ENCODE measurements at places on chromosomes 4 and X.

DNA sequence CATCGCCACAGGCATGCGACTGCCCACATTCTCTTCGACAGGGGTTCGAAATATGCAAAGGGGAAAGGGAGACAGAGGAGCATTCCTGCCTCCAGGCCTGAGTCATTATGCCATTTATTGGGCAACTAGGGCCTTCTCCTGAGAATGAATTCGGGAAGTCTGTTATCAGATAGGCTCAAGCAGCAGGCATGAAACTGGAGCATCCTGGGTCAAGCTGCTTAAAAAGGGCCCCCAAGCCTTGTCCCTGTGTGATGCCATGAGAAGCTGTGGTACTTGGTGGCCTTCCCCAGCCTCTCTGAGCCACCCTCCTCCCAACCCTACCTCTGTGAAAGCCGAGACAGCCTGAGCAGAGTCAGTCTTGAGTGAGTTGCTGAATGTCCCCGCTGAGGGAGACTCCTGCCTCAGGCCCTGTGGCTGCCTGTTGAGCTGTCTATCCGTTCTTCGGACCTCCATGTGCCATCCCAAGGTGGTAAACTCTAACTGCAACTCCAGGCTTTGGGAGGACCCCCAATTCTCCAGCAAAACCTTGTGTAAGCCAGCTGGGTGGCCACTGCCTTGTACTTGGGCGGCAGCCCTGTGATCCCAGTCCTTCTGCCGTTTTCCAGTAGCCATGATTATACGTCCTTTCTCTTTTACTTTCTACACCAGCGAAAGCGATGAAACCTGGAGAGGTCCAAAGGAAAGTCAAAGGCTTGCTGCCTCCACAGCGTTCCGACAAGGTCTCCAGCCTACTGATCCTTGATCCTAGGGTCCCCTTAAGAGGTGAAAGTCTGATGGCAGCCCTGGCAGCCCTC, 37.7 kb downstream of the NBDY start:
- no peak for DNase-seq

DNA sequence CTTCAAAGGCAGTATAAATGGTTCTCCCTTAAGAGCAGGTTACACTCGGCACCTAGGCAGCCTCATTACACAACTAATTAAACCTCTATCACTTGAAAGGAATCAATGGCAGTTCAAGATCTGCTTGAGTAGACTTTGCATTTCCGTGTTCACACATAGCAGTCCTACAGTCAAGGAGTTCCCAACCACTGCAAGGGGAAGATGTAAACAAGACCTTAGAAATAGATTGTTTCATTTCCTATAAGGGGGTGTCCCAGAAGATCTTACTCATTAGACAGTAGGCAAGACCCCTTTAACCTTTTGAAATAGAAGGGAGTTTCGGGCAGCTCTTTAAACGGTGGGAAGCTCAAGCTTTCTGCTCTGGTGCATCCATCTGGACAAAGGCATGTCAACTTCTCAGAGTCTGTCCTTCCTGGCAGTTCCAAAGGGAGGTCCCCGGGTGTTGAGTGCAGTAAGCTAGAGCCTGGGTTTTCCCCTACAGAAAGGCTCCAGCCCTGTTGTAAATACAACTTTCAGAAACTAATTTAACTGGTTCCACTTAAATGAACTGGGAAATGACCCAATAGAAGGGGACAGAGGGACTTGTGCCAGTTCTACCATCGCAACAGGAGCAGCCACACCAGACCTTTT, 150.8 kb downstream of the RBMX2 start:
- DNase-seq, result no peak

DNA sequence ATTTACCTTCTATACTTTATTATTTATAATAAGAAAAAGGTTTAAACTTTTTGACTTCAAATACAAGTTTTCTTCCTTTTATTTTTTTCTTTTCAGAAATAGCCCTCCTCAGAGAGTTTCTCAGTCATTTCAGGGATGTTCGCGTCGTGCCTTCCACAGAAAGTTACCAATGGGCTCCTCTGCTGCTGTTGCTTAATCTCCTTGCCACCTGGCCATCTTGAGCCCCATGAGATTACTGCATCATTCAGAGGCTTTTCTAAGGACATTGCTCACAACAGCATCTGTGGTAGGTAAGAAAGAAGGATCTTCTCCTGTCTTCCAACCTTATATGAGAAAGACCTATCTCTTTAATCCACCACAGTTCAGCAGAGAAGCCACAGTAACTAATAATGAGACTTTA, 1361.9 kb upstream of the ADGRL3 start:
- no peak for DNase-seq

DNA sequence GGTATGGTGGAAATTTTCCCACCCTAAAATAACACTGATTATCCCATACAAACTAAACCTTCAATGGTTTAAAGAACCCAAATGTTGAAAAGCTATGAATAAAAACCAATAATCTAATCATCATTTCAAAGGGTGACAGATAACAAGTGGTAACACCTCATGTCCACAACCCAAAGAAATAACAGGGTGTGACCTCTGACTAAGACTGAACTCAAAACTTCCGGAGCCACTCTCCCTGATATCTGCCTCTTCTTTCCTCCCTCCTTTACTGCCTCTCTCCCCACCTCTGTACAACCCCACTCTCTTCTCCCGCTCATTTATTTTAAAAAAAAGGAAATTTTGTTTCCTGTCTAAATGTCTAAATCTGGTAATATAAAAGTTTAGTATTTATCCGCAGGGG, 11.5 kb downstream of the FBXW7 start:
- no peak for DNase-seq

- no peak for DNase-seq
Measured at GRCh38 chr4:71648448-71648847, 135.4 kb downstream of the GC start.

DNA sequence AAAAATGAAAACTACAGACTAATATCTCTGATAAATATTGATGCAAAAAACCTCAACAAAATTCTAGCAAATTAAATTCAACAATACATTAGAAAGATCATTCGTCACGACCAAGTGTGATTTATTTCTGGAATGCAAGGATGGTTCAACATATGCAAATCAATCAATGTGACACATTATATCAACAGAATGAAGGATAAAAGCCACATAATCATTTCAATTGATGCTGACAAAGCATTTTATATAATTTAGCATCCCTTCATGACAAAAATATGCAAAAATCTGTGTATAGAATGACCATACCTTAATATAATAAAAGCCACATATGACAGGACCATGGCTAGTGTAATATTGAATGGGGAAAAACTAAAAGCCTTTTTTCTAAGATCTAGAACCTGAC, 457.2 kb upstream of the SPANXN1 start:
- DNase-seq, result no peak

- DNase-seq, result no peak
Measured at GRCh38 chr4:73450398-73451004, 14.5 kb downstream of the AFP start.

DNA sequence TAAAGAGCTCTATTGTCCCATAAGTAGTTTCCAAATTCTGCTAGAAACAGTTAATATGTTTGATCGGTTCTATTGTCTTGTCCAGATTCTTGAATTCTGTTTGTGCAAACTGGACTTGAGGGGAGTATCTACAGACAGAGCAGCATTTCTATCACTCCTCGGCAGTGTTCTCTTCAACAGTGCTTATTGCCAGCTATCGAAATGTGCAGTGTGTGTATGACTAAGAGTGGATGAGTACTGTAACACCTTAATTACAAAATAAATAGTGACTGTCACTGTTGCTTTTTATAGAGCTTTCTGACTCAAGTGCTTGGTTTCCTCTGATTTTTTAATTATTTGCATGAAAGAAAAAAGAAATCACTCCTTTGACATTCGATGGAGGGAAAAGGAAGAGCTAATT, 274.6 kb downstream of the RPA4 start:
- DNase-seq, result no peak

DNA sequence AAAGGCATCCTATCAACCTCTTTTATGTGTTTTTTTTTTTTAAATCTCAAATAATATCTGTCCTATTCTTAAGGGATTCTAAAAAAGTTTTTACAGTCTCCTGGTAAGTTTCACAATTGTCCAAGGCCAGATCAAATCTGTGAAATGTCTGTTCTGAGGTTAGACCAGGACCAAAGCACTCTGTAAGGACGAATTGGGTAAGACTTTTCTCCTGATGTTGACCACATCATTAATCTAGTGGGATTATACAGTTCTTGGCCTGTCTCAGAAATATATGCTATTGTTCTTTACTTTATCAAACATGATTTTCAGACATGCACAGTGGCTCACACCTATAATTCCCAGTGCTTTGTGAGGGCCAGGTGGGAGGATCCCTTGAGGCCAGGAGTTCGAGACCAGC, 45.8 kb upstream of the TMEM131L start:
- DNase-seq, result no peak

DNA sequence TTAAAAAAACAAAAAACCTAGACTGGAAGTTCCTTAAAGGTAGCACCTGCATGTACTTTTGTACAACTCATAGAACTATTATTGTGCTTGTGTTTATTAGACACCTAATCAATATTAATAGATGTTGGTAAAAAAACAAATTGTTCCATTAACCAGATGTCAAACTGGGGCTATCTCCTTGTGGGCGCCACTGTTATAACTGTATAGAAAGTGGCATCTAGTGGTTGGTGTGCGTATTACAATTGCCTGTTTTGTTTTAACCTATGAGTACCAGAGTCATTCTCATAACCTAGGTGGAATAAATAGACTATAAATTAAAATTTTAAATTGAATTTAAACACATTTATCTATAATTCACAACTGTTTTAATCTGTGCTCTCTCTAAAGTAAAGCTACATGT, 97.4 kb downstream of the COL4A5 start:
- DNase-seq, result no peak

GRCh38 chrX:145821898-145822571, 4.4 kb downstream of the SLITRK2 start:
- DNase-seq, result no peak

DNA sequence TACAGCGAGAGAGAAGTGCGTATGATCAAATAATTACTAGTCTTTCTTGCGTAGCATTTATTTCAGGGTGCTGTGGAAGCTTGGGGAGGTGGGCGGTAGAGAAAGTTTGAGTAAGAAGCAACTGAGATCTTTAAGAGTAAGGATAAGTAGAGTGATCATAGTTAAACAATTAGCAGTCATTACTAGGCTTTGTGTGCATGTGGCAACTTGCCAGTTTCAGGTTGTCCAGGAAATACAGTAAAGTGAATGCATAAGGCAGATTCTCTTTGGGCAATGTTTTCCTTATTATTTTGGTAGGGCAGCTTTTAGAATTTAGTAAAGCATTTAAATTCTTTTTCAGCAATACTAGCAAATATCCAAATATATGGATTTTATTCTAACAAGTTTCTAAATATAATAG, 57.0 kb downstream of the HPGDS start:
- no peak for DNase-seq

- no peak for DNase-seq
Measured at GRCh38 chrX:70508296-70508911, 63.8 kb downstream of the DLG3 start.

DNA sequence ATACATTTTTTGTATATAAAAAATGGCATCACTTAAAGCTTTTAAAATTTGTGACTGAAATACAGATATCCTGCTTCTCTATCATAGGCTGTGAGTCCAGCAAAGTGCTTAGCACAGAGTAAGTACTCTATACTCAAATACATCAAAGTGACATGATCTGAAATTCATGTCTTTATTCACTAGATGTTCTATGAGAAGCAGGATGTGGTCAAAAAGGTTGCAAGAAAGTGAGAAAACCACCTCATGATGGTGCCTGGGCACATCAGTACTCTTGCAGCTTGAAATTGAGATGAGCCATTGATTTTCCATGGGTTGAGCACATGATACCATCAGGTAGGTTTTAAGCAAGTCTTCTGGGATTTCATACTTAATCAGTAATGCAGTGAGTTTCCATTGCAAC, 20.4 kb upstream of the SFRP2 start:
- DNase-seq, result no peak

GRCh38 chr4:42080306-42080705, 72.1 kb downstream of the BEND4 start:
- no peak for DNase-seq

- no peak for DNase-seq
Measured at GRCh38 chr4:56123547-56123946, 174.8 kb downstream of the CEP135 start.

DNA sequence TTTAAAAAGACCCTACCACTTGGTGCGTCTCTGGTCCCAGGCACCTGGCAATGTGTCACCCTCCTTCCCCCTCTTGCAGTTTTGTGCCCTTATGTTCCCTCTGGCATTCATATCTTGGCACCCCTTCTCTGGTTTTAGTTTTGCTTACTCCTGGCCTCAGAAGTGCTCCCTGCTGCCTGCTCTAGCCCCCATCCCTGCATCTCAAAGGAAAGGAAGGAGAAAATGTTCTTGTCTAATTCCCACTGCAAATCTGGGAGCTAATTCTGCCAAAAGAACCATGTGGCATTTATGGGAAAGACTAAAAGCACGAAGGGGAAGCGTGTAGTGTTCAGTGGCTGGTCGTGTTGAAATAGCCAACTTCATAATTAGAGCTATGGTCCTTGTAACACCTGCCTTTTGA, 340.1 kb upstream of the RPS6KA3 start:
- DNase-seq, result no peak

DNA sequence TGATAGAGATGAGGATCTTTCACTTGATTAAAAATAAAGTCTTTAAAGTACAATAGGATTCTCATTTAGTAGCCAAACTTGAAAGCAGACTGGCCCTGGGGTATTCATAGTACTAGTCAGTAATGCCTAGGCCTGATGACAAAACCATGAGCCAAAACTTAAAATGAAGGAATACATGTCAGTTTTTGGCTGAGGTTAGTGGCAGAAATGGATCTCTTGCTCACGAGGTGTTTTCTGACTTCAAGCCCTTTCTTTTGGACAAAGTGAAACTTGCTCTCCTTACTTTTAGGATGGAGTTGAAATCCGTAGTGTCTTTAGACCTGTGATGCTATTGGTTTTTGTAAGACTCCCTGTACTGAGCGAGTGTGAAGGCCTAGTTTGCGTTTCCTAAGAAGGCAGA, 157.7 kb downstream of the CCNG2 start:
- no peak for DNase-seq

DNA sequence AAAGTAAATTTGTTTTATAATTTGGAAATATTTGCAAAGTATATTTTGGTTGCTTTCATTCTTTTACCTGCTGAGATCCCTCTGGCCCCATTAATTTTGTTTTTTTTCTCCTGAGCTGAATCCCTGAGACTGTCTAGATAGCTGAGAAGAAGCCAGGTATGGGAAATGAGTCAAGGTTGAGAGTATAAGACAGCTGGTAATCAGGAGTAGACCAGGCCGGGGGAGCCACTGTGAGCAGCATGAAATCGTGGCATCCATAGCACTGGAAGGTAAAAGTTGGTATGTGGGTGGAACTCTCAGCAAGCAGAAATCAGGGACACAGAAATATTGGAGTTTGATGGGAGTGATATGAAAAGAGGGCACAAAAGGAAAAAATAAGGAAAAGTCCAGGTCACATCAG, 164.5 kb downstream of the FHIP1A start:
- no peak for DNase-seq

DNA sequence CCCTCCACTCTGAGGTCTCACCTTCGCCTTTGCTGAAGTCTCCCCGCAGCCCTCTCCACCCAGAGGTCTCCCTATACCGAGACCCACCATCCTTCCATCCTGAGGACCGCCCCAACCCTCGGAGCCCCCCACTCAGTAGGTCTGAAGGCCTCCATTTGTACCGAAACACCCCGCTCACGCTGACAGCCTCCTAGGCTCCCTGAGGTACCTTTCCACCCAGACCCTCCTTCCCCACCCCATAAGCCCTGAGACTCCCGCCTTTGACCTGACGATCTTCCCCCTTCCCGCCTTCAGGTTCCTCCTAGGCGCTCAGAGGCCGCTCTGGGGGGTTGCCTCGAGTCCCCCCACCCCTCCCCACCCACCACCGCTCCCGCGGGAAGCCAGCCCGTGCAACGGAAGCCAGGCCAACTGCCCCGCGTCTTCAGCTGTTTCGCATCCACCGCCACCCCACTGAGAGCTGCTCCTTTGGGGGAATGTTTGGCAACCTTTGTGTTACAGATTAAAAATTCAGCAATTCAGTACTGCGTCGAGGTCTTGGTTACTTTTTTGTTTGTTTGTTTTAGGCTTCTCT, 5.0 kb downstream of the SOD3 start:
- no peak for DNase-seq

All from CD8-positive, alpha-beta T cell (primary cell).